ENCODE measurements at places on chromosomes 1 and 21.

DNA sequence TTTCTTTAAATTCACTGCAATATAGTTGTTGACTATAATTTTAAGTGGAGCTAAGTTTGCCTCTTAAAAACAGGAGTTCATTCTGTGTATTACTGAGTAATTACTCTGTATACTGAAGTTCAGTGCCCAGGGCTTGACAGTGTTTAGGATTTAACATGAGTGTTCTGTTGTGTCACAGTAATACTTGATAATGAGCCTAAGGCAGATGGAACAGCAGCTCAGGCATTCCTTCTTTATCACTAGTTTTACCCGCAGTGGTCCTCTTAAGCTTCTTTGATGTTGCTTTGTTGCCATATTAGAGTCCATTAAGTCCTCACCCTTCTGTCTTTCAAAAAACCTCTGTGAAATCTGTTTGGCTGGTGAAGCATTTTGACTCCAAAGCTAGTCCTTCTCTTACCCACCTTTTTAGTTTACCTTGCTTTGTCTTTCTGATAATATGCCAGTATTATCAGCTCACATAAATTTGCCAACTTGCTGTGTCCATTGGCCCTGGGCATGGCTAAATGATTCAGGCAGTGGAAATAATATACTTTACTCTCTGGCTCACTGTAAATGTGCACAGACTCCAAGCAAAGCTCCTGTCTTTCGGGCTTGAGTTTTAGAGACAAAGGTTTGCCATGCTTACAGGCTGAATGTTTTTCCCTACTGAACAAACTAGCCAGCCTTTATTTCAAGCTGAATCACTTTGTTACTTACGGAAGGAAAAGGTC is 17.7 kb downstream of the HIPK1 start:
- DNase-seq, result no peak

- DNase-seq, result no peak
Measured at GRCh38 chr1:187001198-187001889, 172.6 kb downstream of the PLA2G4A start.

GRCh38 chr1:206463137-206463536 is 7.1 kb upstream of the IKBKE start:
- no peak for DNase-seq

DNA sequence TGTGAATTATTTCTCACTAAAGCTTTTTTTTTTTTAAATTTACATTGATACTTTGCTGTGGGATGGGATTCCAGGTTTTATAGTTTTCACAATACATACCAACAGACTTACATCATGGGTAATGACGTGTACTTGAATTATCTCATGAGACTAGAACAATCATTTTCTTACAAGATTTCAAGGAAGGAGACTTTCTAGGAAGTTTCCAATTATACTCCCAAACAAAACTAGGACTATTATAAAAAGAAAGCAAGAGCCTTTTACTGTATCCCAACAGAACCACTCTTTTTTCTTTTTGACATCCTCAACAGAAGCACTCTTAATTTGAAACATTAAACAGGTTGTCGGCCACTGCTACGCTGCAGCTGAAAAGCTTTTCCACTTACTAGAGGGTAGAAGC is 48.7 kb downstream of the TESK2 start:
- DNase-seq, result no peak

DNA sequence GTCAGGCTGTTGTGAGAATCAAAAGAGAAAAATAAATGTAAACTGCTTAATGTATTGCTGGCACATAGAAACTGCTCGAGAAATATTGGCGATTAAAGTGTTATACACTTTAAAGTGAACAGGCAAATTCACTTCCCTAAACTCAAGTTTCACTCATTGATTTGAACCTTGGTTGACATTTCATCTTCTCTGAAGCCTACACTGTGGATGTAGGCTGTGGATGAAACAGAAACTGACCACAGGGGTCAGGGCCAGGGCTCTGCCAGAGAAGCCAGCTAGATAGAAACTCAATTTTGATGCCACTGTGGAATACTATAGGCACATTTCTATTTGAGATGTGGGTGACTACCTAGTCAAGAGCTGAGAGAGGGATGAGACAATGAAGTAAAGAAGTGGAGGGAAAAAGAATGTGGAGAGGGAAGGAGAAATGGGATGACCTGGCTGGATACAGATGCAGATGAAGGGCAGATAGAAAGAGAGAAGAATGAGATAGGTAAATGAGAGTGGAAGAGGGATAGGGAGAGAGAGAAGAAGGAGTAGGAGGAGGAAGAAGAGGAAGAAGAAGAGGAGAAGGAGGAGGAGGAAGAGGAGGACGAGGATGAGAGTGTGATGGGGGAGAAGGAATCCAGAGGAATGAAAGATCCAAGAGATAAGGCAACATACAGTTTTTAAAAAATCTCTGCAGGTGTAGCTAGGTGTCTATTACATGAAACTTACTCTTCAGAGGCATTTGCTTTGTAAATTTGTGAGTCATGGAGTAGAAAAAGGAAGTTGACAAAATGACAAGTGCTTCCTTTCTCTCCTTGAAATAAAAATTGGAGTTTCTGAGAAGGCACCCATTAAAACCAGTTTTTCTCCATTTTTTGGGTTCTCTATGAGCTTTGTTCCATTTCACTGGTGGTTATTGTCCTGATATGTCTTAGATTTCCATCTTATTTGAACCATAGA is 17.4 kb upstream of the CD1D start:
- DNase-seq, result no peak

All from stimulated activated CD8-positive, alpha-beta memory T cell treated with anti-CD3 and anti-CD28 coated beads, Interleukin-4, amount 100 ng/mL, for 1 hour (primary cell).